ENCODE measurements at places on chromosomes 12 and 14.

- no peak for DNase-seq
Observed at GRCh38 chr12:125093681-125094330, 28.6 kb downstream of the AACS start.

- no peak for DNase-seq
Observed at GRCh38 chr14:104708606-104709268, 15.3 kb upstream of the ADSS1 start.

- no peak for DNase-seq
Observed at GRCh38 chr12:116538076-116538591, 21.0 kb upstream of the MAP1LC3B2 start.

DNA sequence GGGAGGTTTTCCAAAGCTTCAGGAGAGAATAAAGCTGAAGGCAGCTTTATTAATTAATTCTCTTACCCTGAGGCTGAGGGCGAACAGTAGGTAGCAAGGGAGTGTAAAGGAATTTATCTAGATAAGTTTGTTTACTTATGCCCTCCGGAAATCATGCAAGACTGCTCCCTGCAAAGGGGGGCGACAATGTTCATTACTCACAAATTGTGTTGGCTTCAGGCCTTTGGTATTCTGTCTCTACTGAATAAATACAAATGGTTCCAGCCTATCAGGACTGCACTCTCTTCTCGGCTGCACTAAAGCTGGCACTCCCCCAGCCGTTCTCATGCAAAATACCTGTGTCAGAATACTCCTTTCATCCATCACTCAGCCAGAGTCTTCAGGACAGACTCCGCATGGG lies 120.8 kb downstream of the PPHLN1 start:
- no peak for DNase-seq

DNA sequence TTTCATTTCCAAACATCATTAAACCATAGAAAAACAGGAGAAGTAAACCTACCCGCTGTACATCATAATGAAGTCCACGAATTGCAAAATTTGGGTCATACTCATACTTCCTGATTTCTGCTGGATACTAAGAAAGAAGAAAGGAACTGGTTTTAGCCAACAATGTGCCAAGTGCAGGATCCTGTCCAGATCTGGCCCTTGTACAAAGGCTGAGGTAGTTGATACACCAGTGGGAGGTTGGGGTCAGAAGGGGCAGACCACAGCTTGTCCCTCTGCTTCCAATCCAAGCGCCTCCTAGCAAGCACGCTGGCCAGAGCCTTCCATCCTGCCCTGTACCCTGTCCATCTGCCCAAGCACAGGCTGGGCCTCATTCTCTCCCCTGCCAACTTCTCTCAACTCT lies 34.2 kb downstream of the NT5DC3 start:
- DNase-seq: no peak

DNA sequence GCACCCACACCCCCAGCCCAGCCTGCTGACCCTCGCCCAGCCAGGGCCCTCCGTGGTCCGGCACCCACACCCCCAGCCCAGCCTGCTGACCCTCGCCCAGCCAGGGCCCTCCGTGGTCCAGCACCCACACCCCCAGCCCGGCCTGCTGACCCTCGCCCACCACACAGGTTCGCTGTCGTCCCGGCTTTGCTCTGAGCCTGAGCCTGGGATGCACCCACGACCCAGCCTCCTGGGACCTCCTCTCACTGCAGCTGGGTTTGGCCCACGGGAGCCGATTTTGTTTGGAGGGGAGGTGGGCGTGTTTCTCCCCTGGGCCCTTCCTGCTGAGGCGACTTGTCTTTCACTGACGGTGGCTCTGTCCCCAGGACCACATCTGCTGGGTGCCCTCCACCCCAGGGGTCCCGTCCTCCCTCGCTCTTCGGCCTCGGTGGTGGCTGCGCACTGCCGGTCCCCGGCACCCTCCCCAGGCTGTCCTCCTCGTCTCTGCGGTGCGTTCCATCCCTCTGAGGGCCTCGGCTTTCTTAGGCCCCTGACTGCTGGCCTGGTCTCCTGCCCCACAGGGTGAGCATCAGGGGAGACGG lies 83.8 kb downstream of the GALNT9 start:
- DNase-seq: no peak

- no peak for DNase-seq
Observed at GRCh38 chr12:128813392-128813791, 10.4 kb downstream of the SLC15A4 start.

- DNase-seq: no peak
Observed at GRCh38 chr12:3527736-3528135, 36.7 kb downstream of the PRMT8 start.

Data from cortex of kidney (tissue), 1 donor.